ENCODE measurements at places on chromosomes 13 and 19.

DNA sequence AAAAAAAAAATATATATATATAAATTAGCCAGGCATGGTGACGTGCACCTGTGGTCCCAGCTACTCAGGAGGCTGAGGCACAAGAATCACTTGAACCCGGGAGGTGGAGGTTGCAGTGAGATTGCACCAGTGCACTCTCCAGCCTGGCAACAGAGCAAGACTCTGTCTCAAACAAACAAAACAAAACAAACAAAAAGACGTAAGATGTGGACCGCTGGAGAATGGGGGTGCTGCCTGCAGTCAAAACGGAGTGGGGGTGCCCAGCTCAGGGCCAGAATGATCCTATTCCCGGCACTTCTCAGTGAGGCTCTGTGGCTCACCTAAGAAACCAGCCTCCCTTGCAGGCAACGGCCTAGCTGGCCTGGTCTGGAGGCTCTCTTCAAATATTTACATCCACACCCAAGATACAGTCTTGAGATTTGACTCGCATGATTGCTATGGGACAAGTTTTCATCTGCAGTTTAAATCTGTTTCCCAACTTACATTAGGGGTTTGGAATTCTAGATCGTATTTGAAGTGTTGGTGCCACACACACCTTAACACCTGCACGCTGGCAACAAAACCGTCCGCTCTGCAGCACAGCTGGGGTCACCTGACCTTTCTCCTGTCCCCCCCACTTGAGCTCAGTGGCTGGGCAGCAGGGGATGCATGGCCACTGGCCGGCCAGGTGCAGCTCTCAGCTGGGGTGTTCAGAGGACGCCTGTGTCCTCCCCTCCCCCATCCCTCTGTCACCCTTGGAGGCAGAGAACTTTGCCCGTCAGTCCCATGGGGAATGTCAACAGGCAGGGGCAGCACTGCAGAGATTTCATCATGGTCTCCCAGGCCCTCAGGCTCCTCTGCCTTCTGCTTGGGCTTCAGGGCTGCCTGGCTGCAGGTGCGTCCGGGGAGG is at the start of gene F7:
F7 (plus strand) TSS at position 760 of the 889 bp plus-strand sequence; CDS start at position 811, 51 bp downstream.
- peak; percentile 38 for DNase-seq

- DNase-seq, result no peak
Measured at GRCh38 chr13:44735806-44736205, 159.7 kb upstream of the TSC22D1 start.

DNA sequence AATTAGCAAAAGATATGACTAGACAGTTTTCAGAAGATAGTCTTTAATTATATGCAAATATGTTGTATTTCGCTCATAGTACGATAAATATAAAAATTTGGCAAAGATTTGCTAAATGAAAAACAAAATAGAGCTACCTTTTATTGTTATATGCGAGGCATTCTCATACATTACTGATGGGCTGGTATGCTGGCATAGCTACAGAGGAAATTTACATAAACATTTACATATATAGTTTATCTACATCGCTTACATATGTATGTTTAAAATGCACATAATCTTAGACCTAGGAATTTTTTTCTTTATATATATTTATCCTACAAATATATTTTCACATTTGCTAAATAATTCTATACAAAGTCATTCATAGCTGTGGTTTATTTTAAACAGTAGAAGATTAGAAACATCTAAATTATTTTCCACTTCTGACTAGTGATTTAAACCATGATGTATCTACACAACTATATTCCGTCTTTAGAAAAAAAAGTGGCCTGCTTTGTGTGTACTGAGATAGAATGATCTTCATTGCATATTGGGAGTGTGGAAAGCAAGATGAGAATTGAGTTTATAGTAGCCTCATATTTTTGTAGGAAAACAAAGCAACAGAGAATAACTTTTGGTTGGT is 1345.0 kb upstream of the SLC10A2 start:
- no peak for DNase-seq

DNA sequence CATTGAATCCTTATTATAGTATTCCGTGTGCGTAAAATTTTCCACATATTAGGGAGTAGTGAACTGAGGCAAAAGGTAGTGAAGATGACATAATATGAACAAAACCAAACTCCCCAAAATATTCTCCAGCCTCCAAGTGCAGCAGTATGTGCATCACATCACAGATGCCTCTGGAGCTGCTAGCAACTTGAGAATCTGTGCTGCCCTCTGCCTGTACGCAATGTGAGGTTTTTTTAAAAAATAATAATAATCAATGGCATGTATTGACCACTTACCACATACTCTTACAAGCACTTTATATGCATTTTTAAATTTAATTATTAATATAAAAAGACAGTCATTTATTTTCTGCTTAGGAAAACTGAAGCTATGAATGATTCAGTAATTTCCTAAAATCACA is 583.0 kb upstream of the SPRY2 start:
- DNase-seq, result no peak

DNA sequence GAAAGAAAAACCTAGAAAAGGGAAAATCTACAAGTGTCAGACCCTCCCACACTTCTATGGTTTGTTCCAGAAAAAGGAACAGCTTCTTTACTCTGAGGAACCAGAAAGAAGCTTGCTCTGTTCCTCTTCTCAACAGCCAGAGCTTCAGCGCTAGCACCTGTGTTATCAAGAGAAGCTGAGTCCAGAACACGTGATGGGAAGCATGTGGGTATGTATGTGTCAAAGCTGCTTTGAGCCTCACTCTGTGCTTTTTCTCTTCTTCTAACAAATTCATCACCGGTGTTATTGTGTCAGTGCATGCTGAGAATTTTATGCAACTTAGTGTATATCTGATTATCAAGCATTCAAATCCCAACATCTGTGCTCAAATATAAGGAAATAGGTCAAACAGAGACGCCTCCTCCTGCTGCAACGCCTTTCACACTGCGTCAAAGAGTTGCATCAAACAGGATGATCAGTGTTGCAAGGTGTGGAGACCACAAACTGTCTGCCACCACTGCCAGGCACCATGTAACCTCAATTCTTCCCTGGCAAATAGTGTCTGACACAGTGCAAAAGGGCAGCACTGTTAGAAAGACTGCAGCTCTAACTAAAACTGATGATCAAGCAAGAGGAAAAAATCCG is 83.9 kb downstream of the LRRC63 start:
- no peak for DNase-seq

GRCh38 chr19:1248139-1248785 is at the start of gene MIDN:
Gene MIDN, plus strand, starts transcription at chr19:1248583. Its CDS starts 1,714 bp downstream, at chr19:1250297.
- no peak for DNase-seq

DNA sequence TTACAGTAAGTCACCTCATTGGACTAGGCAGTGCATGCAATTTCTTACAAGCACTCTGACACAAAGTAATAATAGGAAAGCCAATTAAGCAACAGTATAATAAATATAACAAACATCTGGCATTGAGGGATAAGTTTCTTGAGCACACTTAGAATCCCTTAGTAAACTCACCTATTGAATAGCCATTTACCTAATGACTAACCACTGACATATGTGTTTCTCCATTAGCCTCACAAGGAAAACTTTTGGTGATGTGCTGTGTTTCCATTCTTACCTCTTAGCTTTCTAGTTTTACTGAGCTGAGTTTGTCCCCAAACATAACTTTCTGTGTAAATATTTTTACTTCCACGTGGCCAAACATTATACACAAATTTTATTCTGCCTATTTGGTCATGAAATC is 47.4 kb upstream of the PCDH9 start:
- DNase-seq, result no peak

- DNase-seq, result no peak
Measured at GRCh38 chr19:14023404-14024235, 4.3 kb upstream of the RLN3 start.

- DNase-seq, result no peak
Measured at GRCh38 chr13:28470296-28470695, 24.6 kb downstream of the FLT1 start.

DNA sequence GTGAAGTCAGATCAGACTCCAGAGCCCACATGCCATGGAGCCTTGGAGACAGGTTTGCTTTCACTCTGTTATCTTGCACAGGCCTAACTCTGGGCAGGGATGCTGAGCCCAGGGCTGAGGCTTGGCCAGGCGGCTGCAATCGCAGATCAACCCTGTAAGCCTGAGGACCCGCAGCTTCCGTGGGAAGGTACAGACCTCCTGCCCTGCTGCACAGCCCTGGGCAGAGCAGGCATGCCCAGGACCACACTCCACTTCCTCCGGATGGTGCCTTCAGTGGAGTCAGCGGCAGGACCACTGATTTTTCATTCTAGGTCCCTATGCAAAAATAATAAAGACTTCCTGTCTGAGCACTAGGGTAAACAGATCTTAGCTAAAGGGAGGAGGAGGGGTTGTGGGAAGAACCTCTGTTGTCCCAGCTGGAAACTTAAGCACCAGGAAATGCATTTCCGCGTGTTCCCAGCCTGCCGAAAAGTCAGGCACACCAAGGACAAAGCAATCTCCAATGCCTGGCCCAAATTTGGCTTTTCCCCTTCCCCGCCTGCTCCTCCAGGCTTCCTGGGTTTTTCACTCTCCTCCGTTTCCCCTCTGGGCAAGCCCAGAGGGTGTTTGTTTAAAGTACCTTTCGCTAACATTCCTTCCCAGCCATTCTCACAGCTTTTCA is 87.3 kb downstream of the KCTD15 start:
- DNase-seq, result no peak

GRCh38 chr13:41709511-41709910 is 251.4 kb downstream of the VWA8 start:
- no peak for DNase-seq

DNA sequence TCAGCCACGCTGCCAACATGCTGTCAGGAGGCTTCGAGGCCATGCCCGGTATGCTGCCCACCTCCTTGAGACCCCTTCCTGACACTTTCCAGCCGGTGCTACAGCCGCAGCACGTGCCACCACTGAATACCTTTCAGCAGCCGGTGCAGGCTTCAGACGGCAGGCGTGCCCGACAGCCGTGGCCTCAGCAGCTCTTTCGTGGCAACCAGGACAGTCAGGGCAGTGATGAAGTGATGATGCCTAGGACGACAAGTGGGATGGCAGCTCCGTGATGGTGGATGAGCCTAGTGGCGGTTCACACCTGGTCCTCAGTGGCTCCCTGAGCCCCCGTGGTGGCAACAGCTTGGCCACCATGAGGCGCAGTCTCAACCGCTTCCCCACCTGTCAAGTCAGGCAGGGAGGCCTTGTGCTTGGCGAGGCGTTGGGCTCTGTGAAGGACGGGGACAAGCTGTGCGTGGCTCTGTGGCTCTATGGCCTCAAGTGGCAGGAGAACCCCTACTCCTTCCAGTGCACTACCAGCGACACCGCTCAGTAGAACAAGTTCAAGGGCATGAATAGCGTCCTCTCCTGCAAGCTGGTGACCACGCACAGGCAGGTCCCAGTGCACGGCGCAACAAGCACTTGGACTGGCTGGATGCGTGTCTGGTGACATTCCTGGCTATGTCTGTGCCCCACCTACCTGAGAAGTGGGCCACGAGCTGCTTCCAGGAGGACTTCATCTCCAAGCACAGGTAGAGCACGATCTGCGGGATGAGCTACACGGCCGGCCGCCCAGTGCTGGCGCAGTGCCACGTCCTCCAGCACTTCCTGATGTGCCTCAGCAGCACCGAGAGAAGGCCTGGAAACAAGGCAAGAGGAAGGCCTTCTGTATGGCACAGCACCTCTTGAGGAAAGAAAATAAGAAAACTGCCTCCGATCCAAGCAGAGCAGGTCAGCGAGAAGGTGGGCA is 18.2 kb upstream of the ZNF14 start:
- no peak for DNase-seq

- no peak for DNase-seq
Measured at GRCh38 chr19:1366899-1367870, 16.5 kb upstream of the NDUFS7 start.

DNA sequence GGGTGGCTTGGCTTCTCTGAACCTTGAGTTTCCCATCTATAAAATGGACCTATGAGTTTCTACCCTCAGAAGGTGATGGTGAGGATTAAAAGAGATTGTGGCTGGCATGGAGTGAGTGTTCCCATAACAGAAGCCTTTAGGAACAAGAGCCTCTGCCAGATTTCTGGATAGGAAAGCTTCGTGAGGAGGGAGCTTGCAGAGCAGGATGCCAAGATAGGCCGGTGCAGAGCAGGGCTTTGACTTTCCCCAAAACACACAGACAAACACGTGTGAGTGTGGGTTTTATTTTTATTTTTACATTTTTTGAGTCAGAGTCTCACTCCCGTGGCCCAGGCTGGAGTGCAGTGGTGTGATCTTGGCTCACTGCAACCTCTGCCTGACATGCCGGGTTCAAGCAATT is 3.7 kb upstream of the CNN1 start:
- DNase-seq, result no peak

GRCh38 chr13:89982407-89983095 is 1364.9 kb upstream of the MIR17HG start:
- DNase-seq, result no peak

- no peak for DNase-seq
Measured at GRCh38 chr19:2724148-2724557, 3.0 kb upstream of the DIRAS1 start.

DNA sequence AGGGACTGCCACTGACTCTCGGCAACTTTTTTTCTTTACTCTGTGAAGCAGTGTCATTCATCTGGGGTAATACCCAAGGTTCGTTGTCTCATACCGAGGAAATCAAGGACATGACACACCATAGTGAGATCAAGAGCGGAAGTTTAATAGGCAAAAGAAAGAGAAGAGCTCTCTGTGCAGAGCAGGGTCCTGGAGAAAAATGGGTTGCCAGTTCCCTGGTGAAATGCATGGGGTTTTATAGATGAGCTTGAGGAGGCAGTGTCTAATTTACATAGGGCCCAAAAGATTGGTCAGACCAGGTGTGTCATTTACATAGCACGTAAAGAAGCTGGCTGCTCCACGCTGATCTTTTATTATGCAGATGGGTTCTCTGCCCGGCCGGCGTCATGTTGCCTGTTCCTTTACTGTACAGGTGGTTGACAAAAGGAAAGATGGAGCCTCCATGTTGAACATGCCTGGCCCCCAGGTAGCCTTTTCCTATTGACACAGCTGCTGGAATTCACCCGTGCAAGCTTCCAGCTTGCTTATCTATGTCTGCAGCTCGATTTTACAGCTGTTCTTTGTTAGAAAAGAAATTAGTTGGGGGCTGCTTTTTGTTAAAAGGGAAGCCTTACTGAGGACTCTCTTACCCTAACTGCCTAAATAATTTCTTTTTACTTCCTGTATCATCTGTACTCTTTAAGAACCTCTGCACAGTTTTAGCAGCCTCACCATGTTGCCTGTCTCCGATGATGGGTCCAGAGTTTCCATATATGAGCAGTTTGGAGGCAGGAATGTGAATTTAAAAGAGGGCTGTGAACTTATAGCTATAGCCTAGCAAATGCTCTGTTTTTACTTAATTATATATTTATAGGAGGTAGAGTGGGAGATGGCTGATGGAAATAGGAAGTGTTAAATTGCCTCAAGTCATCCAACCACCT is 98.0 kb upstream of the DIAPH3 start:
- no peak for DNase-seq

GRCh38 chr13:93788456-93788855 is 561.8 kb downstream of the GPC6 start:
- DNase-seq, result no peak

- no peak for DNase-seq
Measured at GRCh38 chr13:76292726-76293125, 593.5 kb downstream of the KCTD12 start.

- no peak for DNase-seq
Measured at GRCh38 chr13:50406831-50407230, 391.6 kb downstream of the KCNRG start.

- DNase-seq, result no peak
Measured at GRCh38 chr13:75959861-75960481, 323.8 kb downstream of the LMO7 start.

- no peak for DNase-seq
Measured at GRCh38 chr13:66138172-66138811, 1091.8 kb downstream of the PCDH9 start.

GRCh38 chr13:55517312-55517711 is 1623.4 kb upstream of the PRR20A start:
- no peak for DNase-seq
